ENCODE measurements at places on chromosomes 2 and 18.

DNA sequence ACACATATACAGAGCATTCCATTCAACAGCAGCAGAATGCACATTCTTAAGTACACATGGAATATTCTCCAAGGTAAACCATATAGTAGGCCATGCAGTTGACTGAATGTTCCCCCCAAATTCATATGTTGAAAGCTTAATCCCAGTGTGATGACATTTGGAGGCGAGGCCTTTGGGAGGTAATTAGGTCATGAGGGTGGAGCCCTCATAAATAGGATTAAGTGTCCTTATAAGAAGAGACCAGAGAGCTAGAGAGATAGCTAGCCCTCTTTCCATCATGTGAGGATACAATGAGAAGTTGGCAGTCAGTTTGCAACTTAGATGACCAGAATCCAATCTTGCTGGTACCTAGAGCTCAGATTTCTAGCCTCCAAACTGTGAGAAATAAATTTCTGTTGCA, 27.6 kb downstream of the TMEM185B start:
- no peaks in the 10 kb centered on the region for H3K36me3 ChIP-seq
- no peaks in the 10 kb centered on the region for H3K4me1 ChIP-seq
- no peaks in the 10 kb centered on the region for H3K27me3 ChIP-seq
- no peak overlapping the region for H3K4me3 ChIP-seq
- DNase-seq: no peak
- H3K27ac ChIP-seq: no peak overlapping the region

- no peaks in the 10 kb centered on the region for H3K27me3 ChIP-seq
- no peaks in the 10 kb centered on the region for H3K4me1 ChIP-seq
- no peak overlapping the region for H3K27ac ChIP-seq
- no peak overlapping the region for H3K4me3 ChIP-seq
- no peaks in the 10 kb centered on the region for H3K36me3 ChIP-seq
These were observed 565.2 kb upstream of the NRXN1 start for GRCh38 chr2:51597086-51597485.

- no peak overlapping the region for H3K27ac ChIP-seq
- no peak for DNase-seq
- H3K4me1 ChIP-seq: no peaks in the 10 kb centered on the region
- no peaks in the 10 kb centered on the region for H3K36me3 ChIP-seq
These were observed 87.7 kb downstream of the MEP1B start for GRCh38 chr18:32277549-32277948.

DNA sequence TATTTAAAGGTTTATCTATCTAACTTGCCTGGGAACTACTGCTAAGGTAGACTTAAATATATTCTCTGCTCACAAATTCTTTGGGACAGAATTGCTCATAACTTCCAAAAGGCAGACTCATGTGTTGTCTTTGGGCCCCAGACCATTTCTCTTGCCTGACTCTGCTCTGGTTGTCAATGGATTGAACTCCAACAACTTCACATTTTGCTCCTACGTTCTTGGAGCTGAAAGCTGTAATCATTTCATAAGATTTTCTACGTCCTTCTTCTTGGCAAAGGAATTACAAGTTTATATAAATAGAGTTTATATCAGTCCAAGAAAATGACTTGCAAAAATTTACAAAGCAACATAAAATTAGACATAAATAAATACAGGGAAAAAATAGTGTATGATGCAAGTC, 32.9 kb upstream of the PPM1B start:
- H3K36me3 ChIP-seq: no peaks in the 10 kb centered on the region
- no peak overlapping the region for H3K27ac ChIP-seq
- H3K27me3 ChIP-seq: no peaks in the 10 kb centered on the region
- DNase-seq: no peak

DNA sequence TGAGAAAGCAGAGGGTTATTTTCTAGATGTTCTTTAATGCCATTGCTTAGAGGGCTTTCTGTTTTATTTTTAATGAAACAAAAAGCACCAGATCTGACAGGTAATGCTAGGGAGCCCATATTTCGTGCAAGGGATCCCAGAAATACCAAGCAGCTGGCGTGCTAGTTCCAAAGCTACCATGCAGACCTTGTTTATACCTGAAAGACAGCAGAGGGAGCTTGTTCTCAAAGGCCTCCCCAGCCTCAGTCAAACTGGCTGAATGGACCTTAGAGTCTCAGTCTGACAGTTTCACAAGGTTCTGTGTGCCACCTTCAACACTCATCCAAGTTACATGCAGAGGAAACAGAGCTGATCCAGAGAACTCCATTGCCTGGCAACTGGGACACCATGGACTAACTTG, 48.6 kb downstream of the GALNT14 start:
- H3K27ac ChIP-seq: no peak overlapping the region
- DNase-seq: no peak
- peaks cover 17% of the 10 kb centered on the region for H3K27me3 ChIP-seq
- H3K4me1 ChIP-seq: no peaks in the 10 kb centered on the region
- no peaks in the 10 kb centered on the region for H3K36me3 ChIP-seq
- H3K4me3 ChIP-seq: no peak overlapping the region

DNA sequence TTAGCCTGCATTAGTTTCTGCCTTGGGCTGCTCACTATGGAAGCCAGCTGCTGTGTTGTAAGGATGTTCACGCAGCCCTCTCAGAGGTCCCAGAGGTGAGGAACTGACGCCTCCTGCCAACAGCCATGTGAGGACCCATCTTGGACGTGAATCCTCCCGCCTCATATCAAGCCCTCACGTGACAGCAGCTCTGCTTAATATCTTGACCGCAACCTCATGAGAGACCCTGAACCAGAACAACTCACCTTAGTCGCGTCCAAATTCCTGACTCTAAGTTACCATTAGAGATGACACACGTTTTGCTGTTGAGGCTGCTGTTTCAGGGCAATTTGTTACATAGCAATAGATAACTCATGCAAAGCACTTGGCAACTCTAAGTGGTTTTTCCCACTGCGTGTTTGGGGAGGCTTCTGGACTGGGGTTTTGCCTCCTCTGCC, 97.7 kb downstream of the TMEM17 start:
- no peak overlapping the region for H3K4me3 ChIP-seq
- no peaks in the 10 kb centered on the region for H3K36me3 ChIP-seq
- peak; percentile 14 for DNase-seq
- peaks cover 4% of the 10 kb centered on the region for H3K4me1 ChIP-seq
- H3K27ac ChIP-seq: no peak overlapping the region

- no peak for DNase-seq
- H3K36me3 ChIP-seq: no peaks in the 10 kb centered on the region
- peak overlapping the region; percentile 66 for H3K27ac ChIP-seq
- H3K4me1 ChIP-seq: no peaks in the 10 kb centered on the region
- no peaks in the 10 kb centered on the region for H3K27me3 ChIP-seq
- peak overlapping the region; percentile 62 for H3K4me3 ChIP-seq
These were observed 1.4 kb upstream of the SIX3 start for GRCh38 chr2:44940049-44940494.

- no peak overlapping the region for H3K27ac ChIP-seq
- no peak for DNase-seq
- H3K36me3 ChIP-seq: no peaks in the 10 kb centered on the region
- H3K4me1 ChIP-seq: peaks cover 10% of the 10 kb centered on the region
These were observed 76.2 kb downstream of the MAP3K20 start for GRCh38 chr2:173151671-173152401.

GRCh38 chr2:168731616-168732015, 70.8 kb upstream of the NOSTRIN start:
- no peaks in the 10 kb centered on the region for H3K4me1 ChIP-seq
- H3K27me3 ChIP-seq: no peaks in the 10 kb centered on the region
- no peaks in the 10 kb centered on the region for H3K36me3 ChIP-seq
- no peak for DNase-seq
- H3K27ac ChIP-seq: no peak overlapping the region
- H3K4me3 ChIP-seq: no peak overlapping the region

GRCh38 chr2:15911686-15912085, 28.7 kb upstream of the MYCN start:
- H3K27ac ChIP-seq: peak overlapping the region; percentile 95
- no peaks in the 10 kb centered on the region for H3K27me3 ChIP-seq
- DNase-seq: peak; percentile 93
- peaks cover 59% of the 10 kb centered on the region for H3K4me1 ChIP-seq
- H3K36me3 ChIP-seq: no peaks in the 10 kb centered on the region

DNA sequence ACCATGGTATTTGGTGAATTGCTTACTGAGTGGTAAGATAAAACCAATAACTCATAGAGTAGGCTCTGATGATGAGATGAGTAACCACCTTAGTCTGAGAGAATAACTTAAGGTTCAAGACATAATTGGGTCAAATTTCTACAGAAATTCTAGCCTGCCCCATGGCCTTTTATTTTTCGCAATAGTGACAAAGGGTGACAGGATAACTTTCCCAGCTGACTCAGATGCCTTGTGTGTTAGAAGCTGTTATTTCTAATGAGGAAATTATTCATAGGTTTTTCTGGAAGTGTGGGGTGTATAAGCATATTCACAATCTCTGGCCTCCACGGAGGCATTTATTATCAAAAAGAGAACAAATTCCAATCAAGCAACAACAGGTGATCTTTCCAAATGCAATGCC, 159.0 kb downstream of the NUP35 start:
- 0 out of 2 replicates have a peak, but pooled peaks cover 3% of the 10 kb centered on the region for H3K36me3 ChIP-seq
- no peaks in the 10 kb centered on the region for H3K4me1 ChIP-seq
- no peak overlapping the region for H3K27ac ChIP-seq
- H3K27me3 ChIP-seq: no peaks in the 10 kb centered on the region

DNA sequence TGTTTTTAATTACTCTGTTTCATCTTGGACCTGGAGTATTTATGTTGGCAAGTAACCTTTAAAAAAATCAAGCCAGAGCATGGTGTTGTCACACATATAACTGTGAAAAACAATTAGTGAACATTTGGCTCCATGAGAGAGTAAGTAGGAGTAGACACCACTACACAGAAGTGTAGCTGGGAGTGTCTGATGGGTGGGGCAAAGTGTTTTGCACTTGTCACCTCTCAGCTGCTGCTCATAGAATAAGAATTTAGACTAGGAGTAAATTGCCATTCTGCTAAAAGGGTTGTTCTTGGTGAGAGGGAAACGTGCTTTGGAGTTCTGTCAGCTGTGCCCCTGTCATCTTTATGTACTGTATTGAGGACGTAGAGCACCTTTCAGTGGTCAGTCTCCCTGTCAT, 114.5 kb downstream of the TTC27 start:
- H3K4me3 ChIP-seq: no peak overlapping the region
- H3K27me3 ChIP-seq: no peaks in the 10 kb centered on the region
- H3K27ac ChIP-seq: no peak overlapping the region
- H3K4me1 ChIP-seq: peaks cover 10% of the 10 kb centered on the region

DNA sequence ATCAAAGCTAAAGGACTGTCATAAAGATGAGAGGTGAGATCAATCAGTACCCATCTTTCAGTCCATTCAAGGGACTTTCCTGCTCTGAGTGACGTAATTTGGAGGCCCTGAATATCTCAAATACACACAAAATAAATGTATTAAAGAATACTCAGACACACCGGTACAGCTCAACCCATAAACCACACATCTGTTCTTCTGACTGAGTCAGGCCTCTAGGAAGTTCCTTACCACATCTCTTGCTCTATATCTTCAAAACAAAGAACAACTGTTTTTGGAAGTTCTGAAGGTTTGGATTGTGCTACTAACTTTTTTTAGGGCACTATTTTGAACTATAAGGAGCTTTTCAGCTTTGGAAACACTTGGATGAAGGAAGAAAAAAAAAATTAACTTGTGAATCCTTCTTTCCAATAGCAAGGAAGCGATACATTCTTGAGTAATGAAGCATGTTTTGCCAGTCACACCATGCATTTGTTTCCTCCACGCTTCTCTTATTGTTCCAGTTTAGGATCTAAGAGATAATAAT, 866.5 kb upstream of the VRK2 start:
- no peak for DNase-seq
- no peaks in the 10 kb centered on the region for H3K27me3 ChIP-seq
- peaks cover 43% of the 10 kb centered on the region for H3K4me1 ChIP-seq
- no peak overlapping the region for H3K4me3 ChIP-seq
- no peaks in the 10 kb centered on the region for H3K36me3 ChIP-seq
- H3K27ac ChIP-seq: peak overlapping the region; percentile 50

DNA sequence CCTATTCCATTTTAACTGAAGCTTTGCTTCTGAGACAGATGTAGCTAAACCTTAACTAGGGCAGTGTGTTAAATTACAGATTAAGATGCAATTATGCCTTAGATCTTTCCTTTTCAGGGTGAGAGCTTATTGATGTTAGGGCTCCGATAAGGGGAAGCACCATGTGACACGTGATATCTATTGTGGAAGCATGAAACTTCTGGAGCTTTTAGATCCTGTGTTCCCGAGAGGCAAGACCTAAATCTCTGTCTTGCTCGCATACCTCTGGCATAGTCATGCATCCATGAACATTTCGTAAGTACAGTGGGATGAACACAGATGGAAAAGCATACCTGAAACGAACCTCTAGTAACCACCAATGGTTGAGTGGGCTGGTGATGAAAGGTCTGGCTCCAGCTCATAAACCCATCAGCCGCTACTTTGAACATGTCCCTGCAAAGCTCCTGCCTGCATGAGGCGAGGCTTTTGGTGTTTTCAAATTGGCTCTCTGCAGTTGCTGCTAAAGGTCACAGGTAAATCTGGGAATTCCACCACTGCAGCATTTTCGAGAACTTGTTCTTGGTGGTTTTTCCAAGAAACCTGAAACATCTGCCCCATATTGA, 3.7 kb upstream of the NRP2 start:
- no peak overlapping the region for H3K27ac ChIP-seq
- H3K4me3 ChIP-seq: no peak overlapping the region
- DNase-seq: no peak
- no peaks in the 10 kb centered on the region for H3K36me3 ChIP-seq
- H3K4me1 ChIP-seq: peaks cover 16% of the 10 kb centered on the region

DNA sequence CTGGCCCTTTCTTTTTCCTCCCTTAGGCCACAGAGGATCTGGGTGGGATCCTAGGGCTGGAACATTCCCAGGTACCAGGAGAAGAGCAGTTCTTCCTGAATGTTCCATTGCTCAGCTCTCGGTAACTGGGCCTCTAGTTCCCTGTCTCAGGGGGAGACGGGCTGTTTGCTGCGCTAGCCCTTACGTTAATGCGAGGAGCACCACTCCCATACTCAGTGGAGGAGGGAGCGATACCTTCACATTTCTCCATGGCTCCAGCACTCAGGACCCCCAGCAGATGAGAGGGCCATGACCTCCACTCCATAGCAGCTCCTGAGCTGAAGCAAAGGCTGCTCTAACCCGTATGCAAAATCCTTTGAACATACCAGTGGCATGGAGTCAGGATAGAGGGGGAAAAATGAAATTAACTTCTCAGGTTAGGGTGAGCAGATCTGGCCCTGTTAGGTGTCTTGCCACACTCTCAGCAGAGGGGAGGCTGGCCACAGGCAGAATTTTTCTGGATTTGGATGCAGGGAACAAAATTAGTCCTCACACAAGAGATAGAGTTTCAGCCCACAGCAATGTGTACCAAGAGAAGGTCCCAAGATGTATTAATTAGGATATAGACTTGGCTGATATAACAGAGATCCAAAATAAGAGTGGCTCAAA, 206.7 kb downstream of the ZFP36L2 start:
- no peaks in the 10 kb centered on the region for H3K36me3 ChIP-seq
- no peak overlapping the region for H3K27ac ChIP-seq
- no peaks in the 10 kb centered on the region for H3K27me3 ChIP-seq
- H3K4me3 ChIP-seq: no peak overlapping the region
- peaks cover 5% of the 10 kb centered on the region for H3K4me1 ChIP-seq
